ENCODE measurements at places on chromosomes 3 and 15. TPM values are rescaled to one million over a fixed set of nuclear protein-coding genes. Genes with fewer than 3 reads are reported as not detected.

Gene AGBL1
- not detected for total RNA-seq

Gene TGM4
- total RNA-seq: not detected

Gene IQCF5
- not detected for total RNA-seq

Gene PRTG
- not detected for total RNA-seq

Gene GOLGA6B
- not detected for total RNA-seq

Gene MAPKAPK3
- total RNA-seq: 18.8 TPM

Gene FMN1
- 1.2 TPM for total RNA-seq

Gene ESYT3
- total RNA-seq: not detected

Gene CNTN4
- not detected for total RNA-seq

Gene ARPP19
- 147 TPM for total RNA-seq
